M059J (cell line): ENCODE measurements at places on chromosomes 2 and 18. TPM values are rescaled to one million over a fixed set of nuclear protein-coding genes. Genes with fewer than 3 reads are reported as not detected.

RALBP1 gene
- 45.8 and 64.0 TPM in 2 replicates for total RNA-seq

DNA sequence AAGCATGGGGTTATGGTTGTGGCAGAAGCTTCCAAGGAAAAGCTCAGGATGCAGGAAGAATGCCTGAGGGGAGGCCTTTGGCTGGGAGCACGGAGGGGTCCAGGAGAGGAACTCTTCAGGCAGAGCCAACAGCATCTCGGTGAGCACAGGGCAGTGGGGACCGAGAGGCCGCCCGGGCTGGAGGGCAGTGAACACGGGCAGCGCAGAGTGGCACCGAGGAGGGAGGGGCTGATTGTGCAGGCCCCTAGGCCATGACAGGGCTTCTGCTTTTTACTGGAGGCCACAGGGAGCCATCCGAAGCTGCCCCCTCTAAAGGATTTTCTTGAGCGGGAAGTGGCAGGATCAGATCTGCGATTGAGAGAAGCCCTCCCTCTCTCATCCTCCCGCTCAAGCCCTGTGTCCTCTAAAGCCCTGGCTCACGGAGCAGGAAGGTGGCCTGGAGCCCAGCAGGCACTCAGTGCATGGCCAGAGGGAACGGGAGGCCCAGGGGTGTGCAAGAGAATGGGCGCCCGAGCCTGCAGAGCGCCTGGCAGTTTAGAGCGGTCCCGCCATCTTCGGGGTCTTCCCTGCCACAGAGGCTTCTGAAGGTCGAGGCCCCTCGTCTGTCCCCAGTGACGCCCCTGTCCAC is 110.0 kb upstream of the STON1 start:
- no peak for DNase-seq

DNA sequence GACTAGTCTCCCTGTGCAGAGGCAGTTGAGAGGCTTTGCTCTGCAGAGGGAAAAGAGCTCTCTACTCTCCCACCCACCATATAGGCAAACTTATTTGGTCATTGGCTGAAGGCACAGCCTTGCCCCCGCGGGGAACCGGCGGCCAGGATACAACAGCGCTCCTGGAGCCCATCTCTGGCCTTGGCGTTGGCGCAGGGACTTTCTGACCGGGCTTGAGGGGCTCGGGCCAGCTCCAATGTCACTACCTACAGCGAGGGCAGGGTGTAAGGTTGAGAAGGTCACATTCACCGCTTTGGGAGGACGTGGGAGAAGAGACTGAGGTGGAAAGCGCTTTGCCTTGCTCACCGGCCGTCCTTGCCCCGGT is 2.2 kb downstream of the ONECUT2 start:
- no peak for DNase-seq

CASP8 gene
- 15.0 and 27.0 TPM in 2 replicates for total RNA-seq

DNA sequence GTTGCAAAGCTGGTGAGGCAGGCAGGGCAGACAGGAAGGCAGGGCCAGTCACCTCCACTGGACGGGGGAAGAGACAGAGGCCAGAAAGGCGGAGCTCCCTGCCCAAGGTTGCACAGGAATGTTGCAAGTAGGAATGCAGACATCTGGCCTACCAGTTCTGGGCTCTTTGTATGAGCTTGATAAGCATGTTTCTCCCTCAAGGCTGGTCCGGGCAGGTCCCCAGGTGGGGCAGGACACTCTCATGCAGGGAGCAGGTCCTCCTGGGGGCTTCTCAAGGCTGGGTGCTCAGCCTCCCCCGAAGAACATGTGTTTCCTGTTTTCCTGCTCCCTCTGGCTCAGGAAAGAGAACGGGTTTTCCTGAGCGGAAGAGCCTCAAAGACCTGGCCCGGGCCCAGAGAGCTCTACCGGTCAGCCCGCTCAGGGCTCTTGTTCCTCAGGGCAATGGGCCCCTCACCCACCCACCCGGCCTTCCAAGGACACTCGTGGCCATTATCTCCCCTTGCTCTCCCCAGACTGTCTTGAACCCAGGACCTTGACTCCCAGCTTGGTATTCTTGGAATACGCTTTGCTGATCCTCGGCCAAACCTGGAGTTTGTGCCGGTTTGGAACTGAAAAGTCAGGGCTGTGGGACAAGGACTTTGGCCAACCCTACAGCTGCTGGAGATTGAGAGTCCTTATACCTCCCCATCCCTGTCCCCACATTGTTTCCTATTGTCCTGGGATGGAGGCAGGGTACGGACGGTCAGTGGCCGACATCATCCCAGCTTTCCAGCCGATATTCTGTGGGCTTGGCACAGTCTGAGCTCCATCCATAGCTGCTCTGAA is 87.7 kb upstream of the HAAO start:
- DNase-seq: no peak

DNA sequence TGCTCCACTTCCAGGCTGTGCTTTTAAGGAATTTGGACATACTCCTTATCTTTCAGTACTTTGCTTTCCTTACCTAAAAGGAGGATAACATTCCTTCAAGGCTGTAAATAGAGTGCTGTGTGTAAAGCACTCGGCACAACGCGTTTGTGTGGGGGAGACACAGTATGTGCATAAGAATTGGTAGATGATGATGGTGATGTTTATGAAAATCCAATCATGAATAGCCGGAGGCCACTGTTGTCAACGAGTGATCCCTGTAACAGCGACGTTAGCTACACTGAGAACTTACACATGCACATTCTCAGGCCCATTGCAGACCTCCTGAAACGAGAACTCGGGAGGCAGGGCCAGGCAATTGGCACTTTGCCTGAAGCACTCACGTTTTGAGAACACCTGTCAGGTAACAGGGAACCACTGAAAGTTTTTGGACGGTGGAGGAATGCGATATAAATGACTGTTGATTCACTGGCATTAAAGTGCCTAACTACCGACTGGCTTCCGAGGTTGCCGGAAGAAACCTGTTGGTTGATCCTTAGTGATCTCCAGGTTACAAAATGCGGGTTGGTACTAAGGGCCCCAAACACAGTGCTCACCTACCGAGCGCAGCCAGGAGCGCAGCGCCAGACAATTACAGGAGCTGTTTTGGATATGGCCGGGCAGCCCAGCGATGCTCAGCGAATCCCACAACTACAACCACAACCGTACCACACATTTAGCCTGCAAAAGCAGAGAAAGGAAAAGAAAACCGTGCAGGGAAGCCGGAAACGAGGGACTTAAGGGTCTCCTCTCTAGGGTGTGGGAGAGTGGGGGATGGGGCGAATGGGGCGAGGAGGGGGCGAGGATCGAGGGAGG is 1.0 kb upstream of the MAP4K4 start:
- no peak for DNase-seq

DNA sequence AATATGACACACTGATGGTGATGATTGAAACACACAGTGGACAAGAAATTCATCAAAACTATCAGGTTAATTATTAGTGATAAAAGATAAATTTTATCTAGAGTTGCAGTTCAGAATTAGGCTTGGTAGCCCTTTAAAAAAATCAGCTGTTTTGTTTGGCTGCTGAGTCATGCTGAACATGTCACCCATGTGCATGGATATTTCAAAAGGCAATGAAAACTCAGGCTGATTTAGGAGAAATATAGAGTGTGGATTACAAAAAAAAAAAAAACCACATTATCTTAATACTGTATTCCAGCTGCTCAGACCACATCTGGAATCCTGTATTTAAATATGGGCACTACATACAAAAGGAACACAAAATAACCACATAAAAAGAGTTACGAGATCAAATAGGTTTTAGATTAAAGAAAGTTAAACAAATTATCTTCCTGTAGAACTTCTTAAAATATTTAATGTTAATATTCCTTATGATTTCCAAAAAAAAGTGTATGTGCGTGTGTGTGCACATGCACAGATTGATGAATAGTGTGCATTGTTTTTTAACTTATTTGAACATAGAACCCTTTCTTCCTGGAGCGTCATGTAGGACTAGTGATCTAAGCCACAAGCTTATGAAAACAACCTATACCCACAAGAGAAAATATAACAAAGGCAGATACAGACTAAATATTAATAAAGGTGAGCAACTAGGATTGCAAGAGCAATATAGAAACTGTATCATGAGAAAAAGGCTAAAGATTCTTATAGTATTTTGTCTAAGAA is 186.2 kb downstream of the STK39 start:
- DNase-seq: peak; percentile 4

DNA sequence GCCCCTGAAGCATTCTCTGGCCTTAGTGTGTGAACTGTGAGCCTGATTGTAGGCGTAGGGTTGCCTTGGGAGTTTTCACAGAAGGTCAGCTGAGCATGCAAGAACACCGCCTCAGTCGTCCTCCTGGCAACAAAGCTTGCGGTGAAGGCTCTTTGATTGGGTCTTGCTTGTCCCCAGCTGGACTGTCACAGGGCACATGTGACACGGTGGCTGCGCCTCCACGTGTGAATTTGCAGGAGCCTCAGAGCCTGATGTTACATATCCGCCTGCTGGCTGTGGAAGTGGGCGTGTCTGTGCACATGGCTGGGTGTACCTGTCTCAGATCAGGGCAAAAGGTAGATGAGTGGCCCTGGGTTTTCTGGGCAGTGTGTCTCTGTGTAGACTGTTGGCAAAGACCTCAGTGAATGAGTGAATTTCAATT is 228.7 kb downstream of the HAUS1 start:
- DNase-seq: no peak

GRCh38 chr2:68977453-68977852 is 3.0 kb downstream of the GKN1 start:
- no peak for DNase-seq

- DNase-seq: no peak
Observed at GRCh38 chr2:168645696-168646338, 156.6 kb upstream of the NOSTRIN start.

- no peak for DNase-seq
Observed at GRCh38 chr2:128568106-128568505, 249.4 kb upstream of the HS6ST1 start.

RNF152 gene
- 5.8 and 5.9 TPM in 2 replicates for total RNA-seq

- DNase-seq: no peak
Observed at GRCh38 chr2:152630466-152630865, 86.8 kb downstream of the PRPF40A start.

DNA sequence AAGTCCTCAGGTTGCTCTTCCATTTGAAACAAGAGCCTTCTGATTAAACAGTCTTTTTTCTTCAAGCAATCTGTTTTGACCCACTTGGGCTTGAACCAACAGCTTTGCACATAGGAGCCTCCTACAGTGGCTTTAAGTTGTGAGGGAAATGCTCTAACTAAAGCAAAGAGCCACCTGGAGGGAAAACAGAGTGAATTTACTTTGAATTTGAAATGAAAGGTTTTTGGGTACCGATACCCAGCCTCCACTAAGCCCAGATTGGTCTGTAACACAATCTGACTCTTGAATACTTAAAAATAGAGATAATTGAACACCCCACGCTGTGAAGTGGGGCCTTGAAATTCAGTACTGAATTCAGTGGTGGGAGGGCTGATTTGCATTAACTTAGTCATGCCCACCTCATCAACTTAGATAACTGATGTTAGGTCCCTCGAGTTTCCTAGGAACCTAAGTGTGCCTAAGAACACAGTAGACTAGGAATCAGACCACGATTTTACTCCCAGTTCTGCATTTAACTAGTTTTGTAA is 56.3 kb upstream of the ACVR1C start:
- DNase-seq: no peak

GRCh38 chr2:151919786-151920185 is 91.6 kb upstream of the ARL5A start:
- DNase-seq: no peak

ANKRD62 gene
- not detected in 2 replicates for total RNA-seq

DNA sequence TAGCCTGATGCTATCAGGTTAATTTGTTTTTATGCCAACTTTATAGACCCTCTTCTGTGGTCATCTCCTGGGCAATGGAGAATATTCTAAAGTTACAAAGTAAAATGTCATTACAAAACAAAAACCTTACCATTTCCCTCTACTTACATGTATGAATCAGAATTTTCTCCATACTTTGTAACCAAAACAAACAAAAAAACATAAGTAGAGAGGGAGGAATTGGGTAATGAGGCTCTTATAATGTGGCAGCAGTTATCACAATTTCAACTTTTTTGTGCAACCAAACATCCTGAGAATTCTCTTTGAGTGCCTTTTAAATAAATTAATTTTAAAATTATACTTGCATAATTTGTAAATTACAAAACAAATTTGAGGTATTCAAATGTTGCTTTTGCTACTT is 332.8 kb downstream of the TXNL1 start:
- DNase-seq: no peak

DNA sequence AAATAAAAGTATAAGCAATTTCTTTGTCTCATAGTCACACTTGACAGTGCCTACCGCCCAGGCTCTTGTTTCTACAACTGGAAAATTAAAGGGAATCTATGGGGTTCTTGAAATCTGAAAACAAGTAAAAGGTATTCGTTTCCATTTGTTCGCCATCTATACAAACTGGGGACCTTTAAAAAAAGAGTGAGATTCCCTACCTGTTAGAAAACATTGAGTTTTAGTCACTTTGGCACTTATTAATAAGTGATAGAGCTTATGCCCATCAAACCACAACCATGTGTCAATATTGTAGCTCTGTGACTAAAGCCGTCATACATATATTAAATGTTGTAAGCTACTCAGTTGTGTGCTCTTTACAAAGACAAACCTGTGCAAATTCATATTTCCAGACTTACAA is 13.2 kb downstream of the FN1 start:
- no peak for DNase-seq

DNA sequence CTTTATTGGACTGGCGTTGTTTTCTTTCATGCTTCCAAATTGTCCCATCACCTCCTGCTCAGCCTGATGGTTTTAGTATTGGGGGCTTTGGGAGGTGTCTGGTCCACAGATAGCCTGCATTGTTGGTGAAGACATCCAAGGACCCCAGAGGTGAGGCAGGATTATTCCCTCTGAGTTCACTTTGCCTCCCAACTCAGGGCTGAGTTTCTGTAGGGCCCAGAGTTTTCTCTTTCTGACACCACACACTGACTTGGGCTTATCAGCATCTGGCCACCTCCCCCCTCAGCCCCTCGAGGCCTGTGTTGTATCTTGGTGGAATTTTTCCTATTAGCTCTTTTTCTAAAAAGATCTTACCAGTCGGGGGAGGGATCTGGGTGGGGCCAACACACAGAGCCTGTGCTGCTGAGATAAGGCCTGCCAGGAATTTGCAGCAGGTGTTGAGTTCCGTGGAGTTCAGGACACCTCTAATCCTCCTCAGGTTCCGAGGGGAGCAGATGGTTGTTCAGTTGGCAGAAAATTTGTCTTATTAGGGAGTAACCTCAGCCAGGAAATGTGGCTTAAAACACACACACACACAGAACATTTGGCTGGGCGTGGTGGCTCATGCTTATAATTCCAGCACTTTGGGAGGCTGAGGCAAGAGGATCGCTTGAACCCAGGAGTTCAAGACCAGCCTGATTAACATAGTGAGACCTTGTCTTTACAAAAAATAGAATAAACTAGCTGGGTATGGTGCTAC is 7.3 kb downstream of the EMILIN2 start:
- no peak for DNase-seq

- no peak for DNase-seq
Observed at GRCh38 chr2:123606631-123607030, 418.5 kb upstream of the CNTNAP5 start.
